A673 (cell line): ENCODE measurements at places on chromosomes 2 and 18.

GRCh38 chr18:23359421-23359820 is 93.7 kb upstream of the RIOK3 start:
- no peak for DNase-seq
- no peaks in the 10 kb centered on the region for H3K36me3 ChIP-seq
- no peaks in the 10 kb centered on the region for H3K27me3 ChIP-seq
- no peak overlapping the region for H3K4me3 ChIP-seq
- no peak overlapping the region for H3K27ac ChIP-seq

- H3K27ac ChIP-seq: no peak overlapping the region
- no peak overlapping the region for H3K4me3 ChIP-seq
- H3K36me3 ChIP-seq: no peaks in the 10 kb centered on the region
- no peak for DNase-seq
Measured at GRCh38 chr2:206480161-206480560, 36.8 kb downstream of the ADAM23 start.

GRCh38 chr2:140892911-140893637 is 1237.7 kb downstream of the LRP1B start:
- peaks cover 14% of the 10 kb centered on the region for H3K4me1 ChIP-seq
- H3K4me3 ChIP-seq: no peak overlapping the region
- no peak overlapping the region for H3K27ac ChIP-seq
- DNase-seq: peak; percentile 57
- H3K36me3 ChIP-seq: no peaks in the 10 kb centered on the region

DNA sequence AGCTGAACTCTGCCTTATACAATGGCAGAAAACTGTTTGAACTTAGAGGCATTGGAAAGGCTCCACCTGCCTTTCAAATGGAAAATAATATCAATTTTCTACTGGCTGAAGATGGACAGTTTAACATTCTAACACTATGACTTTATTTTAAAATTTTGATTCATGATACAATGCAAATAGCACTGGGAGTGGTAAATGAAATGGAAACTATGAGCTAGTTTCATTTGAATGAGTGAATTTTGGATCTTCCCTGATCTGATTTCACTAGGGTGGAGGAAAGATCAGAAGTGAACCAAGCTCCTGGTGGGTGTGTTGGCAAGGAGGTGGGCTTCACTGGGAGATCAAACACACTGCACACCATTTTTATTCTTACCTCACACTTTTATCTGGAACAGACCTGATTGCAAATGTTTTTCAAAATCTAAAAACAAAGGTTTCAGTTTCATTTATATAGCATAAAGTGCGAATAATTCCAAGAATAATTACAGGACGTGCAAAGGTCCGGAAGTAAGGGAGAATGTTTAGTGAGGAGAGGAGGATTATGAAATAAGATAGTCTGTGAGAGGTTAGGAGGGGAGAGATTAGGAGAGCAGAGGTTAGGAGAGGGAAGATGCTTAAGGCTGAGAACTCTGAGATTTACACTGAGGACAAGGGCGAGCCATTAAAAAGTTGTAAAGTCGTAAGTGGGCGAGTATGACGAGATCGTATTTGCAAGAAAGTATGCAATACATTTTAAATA is 18.6 kb upstream of the MBP start:
- DNase-seq: no peak
- no peak overlapping the region for H3K27ac ChIP-seq
- H3K36me3 ChIP-seq: no peaks in the 10 kb centered on the region
- no peaks in the 10 kb centered on the region for H3K27me3 ChIP-seq
- no peak overlapping the region for H3K4me3 ChIP-seq
- no peaks in the 10 kb centered on the region for H3K4me1 ChIP-seq

- H3K4me3 ChIP-seq: no peak overlapping the region
- peaks cover 34% of the 10 kb centered on the region for H3K4me1 ChIP-seq
- no peaks in the 10 kb centered on the region for H3K36me3 ChIP-seq
- H3K27me3 ChIP-seq: no peaks in the 10 kb centered on the region
Measured at GRCh38 chr18:62438018-62438329, 84.9 kb upstream of the ZCCHC2 start.

- no peak overlapping the region for H3K4me3 ChIP-seq
- H3K27ac ChIP-seq: no peak overlapping the region
- H3K27me3 ChIP-seq: peaks cover 37% of the 10 kb centered on the region
- no peaks in the 10 kb centered on the region for H3K36me3 ChIP-seq
- no peak for DNase-seq
- no peaks in the 10 kb centered on the region for H3K4me1 ChIP-seq
Measured at GRCh38 chr2:99711144-99711543, 221.3 kb upstream of the REV1 start.

DNA sequence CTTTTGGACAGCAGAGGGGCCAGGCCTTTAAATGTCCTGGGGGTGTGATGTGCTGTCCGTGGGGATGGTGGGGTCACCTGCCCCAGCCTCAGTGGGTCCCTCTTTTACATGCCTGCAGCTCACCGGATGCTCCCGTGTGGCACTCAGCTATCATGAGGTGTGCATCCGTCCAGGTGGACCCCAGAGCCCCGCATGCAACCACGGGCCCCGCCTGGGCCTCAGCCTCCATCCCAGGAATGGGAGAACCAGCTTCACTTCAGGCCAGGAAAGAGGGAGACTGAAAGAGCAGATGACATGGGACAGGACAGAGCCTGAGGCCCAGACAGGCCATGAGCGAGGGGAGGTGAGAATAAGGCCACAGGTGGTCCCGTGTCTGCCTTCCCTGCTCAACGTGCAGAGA is 37.5 kb downstream of the RAMP1 start:
- DNase-seq: no peak
- no peak overlapping the region for H3K27ac ChIP-seq
- no peak overlapping the region for H3K4me3 ChIP-seq
- no peaks in the 10 kb centered on the region for H3K36me3 ChIP-seq
- peaks cover 33% of the 10 kb centered on the region for H3K4me1 ChIP-seq
- H3K27me3 ChIP-seq: no peaks in the 10 kb centered on the region

GRCh38 chr2:85053802-85054201 is 79.4 kb upstream of the TCF7L1 start:
- H3K4me3 ChIP-seq: no peak overlapping the region
- no peak overlapping the region for H3K27ac ChIP-seq
- no peaks in the 10 kb centered on the region for H3K27me3 ChIP-seq
- DNase-seq: peak; percentile 58
- peaks cover 51% of the 10 kb centered on the region for H3K36me3 ChIP-seq
- H3K4me1 ChIP-seq: peaks cover 8% of the 10 kb centered on the region

DNA sequence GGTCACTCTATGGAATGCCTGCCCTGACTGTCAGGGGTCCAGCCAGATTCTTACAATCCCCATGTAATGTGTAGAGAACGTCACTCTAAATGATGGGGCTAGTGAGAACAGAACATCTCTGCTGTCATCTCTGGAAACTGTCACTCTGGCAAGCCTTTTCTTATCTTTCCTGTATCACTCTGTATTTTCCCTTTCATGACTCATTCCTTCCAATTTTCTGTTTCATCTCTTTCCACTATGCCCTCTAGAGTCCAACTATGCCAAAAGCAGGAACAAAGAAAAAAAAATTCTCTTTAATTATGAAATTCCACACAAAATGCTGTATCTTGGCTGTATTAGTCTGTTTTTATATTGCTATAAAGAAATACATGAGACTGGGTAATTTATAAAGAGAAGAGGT is 608.8 kb downstream of the ADCYAP1 start:
- H3K36me3 ChIP-seq: no peaks in the 10 kb centered on the region
- H3K4me3 ChIP-seq: no peak overlapping the region
- H3K27ac ChIP-seq: no peak overlapping the region

GRCh38 chr2:39468579-39469451 is 31.7 kb upstream of the MAP4K3 start:
- H3K4me3 ChIP-seq: no peak overlapping the region
- H3K4me1 ChIP-seq: no peaks in the 10 kb centered on the region
- DNase-seq: no peak
- H3K27me3 ChIP-seq: no peaks in the 10 kb centered on the region
- H3K36me3 ChIP-seq: no peaks in the 10 kb centered on the region

DNA sequence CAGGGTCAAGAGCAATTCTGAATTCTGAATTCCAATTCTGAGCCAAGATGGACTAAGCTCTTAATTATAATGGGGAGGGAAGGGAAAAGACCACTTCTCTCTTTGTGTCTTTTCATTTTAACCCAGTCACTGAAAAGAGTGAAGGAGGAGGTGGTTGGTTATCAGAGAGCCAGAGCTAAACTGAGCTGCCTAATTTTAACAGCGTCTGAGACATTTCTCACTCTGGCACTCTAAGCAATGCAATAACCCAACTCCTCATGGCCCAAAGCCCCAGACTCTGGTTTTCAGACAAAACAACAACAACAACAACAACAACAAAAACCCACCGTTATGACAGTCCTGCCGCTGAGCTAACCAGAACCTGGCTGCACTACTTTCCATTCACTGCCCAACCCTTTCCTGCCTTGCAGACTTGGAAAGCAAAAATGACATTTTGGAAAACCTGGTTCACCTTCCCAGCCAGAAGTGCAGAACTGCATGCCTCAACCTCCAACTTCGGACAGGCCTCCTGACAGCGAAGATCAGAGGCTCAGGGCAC is 1.0 kb downstream of the CHST10 start:
- no peaks in the 10 kb centered on the region for H3K27me3 ChIP-seq
- H3K4me3 ChIP-seq: peak overlapping the region; percentile 76
- no peak for DNase-seq
- H3K4me1 ChIP-seq: peaks cover 11% of the 10 kb centered on the region

GRCh38 chr2:7363906-7364305 is 446.7 kb downstream of the RNF144A start:
- H3K36me3 ChIP-seq: no peaks in the 10 kb centered on the region
- DNase-seq: peak; percentile 25

DNA sequence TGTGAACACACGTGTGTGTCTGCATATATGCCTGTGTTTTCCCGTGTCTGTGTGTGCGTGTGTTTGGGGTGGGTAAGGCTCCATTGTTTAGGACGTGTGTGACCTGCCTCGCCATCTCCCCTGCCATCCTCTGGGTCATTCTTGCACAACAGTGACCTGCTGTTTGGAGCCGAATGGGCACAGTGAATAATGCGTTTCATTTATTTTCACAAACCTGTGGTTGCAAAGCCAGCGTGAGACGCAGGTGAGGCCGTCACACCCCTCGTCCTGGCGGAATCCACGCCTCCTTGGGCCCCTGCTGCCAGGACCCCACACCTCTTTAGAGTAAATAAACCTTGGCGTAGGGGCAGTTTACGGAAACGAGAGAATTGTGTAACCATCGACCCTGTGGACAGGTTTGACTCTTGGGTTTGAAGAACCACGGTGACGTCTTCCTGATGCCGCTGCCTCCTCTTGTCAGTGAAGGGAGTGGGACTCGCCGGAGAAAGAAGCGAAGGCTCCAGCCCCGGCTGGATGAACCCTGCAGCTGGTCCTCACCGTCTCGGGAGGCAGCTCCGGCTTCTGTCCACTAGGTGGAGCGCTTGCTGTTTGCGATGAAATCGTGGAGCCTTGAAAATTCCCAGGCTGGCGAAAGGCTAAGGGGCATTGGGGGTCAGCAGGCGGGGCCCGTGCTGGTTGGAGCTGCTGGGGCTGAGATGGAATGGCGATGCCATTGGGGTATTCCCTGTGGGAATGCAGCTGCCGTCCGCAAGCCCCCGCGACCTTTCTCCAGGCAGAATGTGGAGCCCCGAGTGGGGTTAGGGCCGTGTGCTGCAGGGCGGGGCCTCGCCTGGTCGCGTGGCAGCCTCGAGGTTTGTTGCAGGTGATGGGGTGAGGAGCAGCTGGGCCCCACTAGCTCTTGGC is 81.1 kb downstream of the RTP5 start:
- no peaks in the 10 kb centered on the region for H3K4me1 ChIP-seq
- no peak overlapping the region for H3K27ac ChIP-seq
- peak; percentile 75 for DNase-seq
- H3K27me3 ChIP-seq: no peaks in the 10 kb centered on the region
- H3K4me3 ChIP-seq: no peak overlapping the region
- no peaks in the 10 kb centered on the region for H3K36me3 ChIP-seq

GRCh38 chr2:205709319-205709718 is 27.0 kb downstream of the NRP2 start:
- DNase-seq: no peak
- no peaks in the 10 kb centered on the region for H3K36me3 ChIP-seq
- no peak overlapping the region for H3K4me3 ChIP-seq
- H3K27ac ChIP-seq: no peak overlapping the region
- no peaks in the 10 kb centered on the region for H3K27me3 ChIP-seq

GRCh38 chr18:80188643-80189530 is 58.4 kb downstream of the PARD6G start:
- H3K4me1 ChIP-seq: no peaks in the 10 kb centered on the region
- no peaks in the 10 kb centered on the region for H3K27me3 ChIP-seq
- H3K4me3 ChIP-seq: no peak overlapping the region
- H3K36me3 ChIP-seq: no peaks in the 10 kb centered on the region

GRCh38 chr2:100036793-100037192 is 105.6 kb downstream of the AFF3 start:
- H3K27ac ChIP-seq: no peak overlapping the region
- H3K4me1 ChIP-seq: no peaks in the 10 kb centered on the region
- no peaks in the 10 kb centered on the region for H3K36me3 ChIP-seq
- H3K27me3 ChIP-seq: peaks cover 6% of the 10 kb centered on the region
- H3K4me3 ChIP-seq: no peak overlapping the region
- no peak for DNase-seq
